ENCODE measurements at places on chromosomes 6 and 20.

DNA sequence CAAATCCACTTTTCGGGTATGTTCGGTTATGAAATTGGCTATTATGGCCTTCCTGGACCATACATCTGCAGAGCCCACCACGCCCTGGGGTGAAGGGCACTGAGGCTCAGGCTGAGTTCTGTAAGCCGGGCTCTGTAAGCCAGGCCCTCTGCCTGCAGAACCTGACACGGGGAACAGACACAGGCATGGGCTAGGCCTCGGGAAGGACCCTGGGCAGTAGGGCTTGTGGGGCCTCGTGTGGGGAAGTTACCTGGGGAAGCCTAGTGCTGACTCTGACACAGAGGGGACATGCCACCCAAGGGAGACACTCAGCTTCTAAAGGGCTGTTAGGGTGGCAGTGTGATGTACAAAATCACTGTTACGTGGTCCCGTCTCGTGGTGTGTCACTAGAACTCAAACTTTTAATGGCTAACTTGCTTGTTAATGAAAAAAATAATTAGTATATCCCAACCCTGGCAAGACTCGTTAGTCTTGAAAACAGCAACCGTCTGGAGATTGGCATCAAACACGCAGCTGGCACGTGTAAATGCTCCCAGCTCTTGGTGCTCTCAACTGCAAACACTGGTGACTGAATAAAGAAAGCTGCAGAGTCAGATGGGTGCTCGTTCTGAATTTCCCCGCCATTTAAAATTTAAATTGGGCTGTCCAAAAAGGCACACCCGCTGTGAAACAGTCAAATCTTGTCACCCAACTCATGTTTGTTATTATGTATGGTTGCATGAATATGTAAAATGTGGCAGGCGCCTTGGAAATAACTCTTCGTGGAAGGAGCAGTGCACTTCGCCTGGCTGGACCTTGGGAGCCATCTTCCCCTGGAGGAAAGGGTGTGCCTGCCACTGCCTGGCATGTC lies 23.6 kb upstream of the TCFL5 start:
- ATAC-seq: no peak

GRCh38 chr6:98036344-98036923 lies 753.4 kb upstream of the MMS22L start:
- ATAC-seq: no peak

- peak; percentile 56 for ATAC-seq
Observed at GRCh38 chr6:152270301-152270925, 366.7 kb downstream of the SYNE1 start.

- no peak for ATAC-seq
Observed at GRCh38 chr20:50023116-50023805, 40.5 kb downstream of the SNAI1 start.

DNA sequence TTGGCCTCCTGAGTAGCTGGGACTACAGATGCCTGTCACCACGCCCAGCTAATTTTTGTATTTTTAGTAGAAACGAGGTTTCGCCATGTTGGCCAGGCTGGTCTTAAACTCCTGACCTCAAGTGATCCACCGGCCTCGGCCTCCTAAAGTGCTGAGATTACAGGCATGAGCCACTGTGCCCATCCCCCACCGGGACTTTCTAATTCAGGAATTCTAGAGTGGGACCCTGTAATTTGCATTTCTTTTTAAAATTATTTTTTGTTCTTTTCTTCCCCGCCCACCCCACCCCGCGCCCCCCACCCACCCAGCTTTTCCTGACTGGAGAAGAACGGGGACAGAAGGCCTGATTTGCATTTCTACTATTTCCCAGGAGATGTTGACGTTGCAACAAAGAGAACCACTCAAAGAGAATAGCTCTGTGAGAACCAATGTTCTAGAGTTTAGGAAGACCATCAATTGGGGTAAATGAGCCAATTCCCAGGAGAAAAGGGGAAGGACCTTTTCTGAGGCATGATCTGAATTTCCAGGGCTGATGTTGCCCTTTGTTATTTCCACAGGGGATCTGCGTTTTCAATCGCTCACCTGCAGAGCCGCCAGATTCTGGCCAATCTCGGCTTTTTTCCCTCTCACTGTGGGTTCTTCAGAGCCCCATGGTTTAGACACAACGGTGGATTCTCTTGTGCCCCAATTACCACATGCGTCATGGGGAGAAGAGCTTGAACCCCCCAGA lies 33.2 kb upstream of the TFAP2C start:
- no peak for ATAC-seq

DNA sequence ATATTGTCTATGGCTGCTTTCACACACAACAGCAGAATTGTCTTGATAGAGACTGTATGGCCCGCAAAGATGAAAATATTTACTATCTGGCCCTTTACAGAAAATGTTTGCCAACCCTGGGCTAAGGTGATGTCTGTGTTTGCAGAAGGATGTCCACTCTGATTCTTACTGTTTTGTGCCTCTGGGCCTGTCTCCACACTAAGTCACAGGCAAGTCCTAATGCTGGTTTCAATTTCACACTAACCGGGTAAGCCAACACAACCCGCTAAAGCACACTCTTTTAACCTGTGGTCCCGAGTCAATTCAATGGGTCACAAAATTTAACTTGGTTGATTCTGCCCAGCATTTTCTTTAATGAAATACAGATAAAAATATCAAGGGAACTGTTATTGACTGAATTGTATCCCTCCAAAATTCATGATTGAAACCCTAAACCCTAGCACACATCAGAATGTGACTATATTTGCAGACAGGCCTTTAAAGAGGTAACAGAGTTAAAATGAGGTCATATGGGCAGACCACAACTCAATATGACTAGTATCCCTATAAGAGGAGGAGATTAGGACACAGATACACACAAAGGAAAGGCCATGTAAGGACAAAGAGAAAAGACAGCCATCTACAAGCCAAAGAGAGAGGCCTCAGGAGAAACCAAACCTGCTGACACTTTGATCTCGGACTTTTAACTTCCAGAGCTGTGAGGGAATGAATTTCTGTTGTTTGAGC lies 78.4 kb downstream of the FYN start:
- no peak for ATAC-seq

- ATAC-seq: no peak
Observed at GRCh38 chr6:82882363-82883023, 183.1 kb downstream of the UBE3D start.

DNA sequence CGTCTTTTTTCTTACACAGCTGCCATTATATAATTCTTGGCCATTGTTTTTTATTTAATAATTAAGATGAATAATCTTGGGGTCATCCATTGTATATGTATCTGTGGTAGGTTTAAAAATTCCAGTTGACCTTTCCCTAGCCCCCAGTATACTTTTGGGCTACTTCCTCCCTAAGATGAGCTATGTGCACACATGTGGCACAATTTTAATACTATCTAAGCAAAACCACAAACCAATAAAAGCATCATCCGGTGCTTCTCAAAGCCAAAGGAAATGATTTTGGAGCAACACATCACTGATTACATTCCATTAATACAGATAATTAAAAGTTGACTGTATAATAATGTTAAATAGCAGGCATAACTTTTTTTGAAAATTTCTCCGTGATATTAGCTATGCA lies 161.2 kb downstream of the ATXN1 start:
- no peak for ATAC-seq

GRCh38 chr20:1883986-1884385 lies 11.2 kb upstream of the SIRPA start:
- ATAC-seq: peak; percentile 23

DNA sequence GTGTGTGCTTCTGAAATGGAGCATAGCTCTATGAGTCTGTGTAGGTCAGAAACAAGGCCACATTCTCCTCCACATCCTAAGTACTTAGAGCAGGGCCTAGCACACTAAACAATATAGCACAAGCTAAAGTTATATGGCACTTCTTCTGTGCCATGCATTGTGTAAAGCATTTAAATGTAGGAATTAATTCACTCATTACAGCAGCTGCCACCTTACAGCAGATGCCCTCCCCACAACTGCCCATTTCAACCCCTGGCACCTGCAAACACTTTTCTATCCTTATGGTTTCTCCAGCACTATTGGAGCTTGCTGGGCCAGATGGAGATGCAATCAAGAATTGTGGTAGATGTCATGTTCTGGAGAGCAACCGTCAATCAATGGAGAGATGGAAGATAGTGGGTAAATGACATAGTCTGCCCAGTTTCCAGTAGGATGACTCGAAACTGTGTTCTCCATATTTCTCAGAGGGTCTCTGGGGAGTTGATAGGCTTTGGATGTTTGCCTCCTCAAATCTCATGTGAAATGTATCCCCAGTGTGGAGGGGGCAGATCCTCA lies 373.7 kb downstream of the DOK5 start:
- no peak for ATAC-seq

DNA sequence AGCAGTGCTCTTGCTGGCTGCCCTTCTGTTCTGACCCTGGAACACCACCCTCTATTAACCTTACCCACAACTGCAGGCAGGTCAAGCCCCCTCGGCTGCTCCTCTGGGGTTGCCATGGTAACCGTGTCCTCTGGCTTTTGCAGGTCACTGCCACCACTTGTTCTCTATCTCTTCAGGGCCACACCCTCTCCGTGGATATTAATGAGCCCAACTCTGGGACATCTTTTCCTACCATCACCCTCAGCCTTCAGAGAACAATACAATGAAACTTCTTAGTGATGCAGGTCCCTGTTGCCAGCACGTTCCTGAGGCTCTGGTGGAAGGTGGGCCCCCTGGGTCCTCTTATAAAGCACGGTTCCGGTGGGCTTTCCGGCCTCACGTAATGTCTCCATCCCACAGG lies 30.8 kb upstream of the MICB start:
- no peak for ATAC-seq

- no peak for ATAC-seq
Observed at GRCh38 chr6:118354641-118355040, 193.5 kb upstream of the PLN start.

DNA sequence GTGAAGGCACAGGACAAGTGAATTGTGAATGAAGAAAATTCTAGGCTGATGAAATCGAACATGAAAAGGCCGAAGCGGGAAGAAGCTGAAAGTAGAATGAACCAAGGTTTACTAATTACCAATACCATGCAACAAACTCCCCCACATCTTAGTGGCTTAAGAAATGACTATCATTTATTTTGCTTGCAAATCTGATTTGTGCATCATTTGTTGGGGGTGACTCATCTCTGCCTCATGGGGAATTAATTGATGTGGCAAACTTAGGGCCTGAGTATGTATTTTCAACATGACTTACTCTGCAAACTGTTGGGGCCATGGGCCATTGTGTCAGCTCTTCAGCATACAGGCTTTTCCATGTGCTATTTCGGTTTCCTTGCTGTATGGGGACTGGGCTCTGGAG lies 26.8 kb downstream of the PPP1R14C start:
- ATAC-seq: no peak

DNA sequence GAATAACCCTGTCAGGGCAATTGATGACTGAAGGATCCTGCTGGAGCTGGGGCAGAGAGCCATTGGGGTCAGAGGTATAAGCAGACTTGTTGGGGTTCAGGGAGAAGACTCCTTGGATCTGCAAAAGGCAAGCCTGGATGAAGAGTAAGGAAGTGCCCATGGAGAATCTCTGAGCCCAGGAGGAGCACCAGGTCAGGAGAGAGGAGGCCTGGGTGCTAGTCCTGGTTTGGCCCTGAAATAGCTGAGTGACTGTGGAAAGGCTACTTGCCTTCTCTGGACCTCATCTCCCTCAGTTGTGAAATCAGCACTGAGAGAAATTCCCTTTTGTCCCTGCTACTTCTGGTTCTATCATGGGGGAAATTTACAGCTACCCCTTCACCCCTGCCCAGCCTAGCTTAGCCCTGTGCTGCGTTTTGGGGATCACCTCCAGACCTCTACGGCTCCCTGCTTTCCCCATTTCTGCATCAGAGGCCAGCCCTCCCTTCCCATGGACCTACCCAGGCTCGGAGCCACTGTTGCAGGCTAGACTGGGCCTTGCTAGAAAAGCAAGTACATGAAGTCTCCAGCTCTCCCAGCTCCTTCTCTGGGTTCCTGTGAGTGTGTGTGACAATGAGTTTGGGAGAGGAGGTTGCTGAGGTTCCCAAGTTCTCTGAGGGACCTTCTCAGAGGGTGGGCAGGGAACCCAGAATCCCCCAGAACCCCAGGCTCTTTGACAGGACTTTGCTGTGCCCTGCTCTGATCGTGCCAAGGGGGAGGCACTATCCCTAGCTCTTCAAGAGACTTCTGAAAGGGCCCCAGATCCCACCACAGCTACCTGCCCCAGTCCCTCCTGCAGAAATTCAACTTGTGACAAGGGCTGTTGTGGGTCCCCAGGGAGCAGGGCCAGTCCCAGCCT lies 2.3 kb upstream of the NCR2 start:
- no peak for ATAC-seq

GRCh38 chr20:47982574-47983360 lies 197.5 kb upstream of the SULF2 start:
- no peak for ATAC-seq

DNA sequence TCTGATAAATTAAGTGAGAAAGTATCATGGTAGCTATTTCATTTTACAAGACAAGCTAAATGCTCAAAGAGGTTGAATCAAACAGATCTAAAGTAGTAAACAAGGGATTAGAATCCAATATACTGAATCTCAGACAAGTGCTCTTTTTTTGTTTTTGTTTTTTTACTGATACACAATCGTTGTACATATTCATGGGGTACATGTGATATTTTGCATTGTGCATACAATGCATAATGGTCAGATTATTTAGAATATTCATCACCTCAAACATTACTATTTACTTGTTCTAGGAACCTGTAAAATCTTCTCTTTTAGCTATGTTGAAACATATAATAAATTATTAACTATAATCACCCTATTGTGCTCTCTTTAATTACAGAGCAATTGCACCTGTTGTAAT lies 57.0 kb upstream of the HCRTR2 start:
- ATAC-seq: no peak

GRCh38 chr20:23147964-23148730 lies 62.0 kb upstream of the CD93 start:
- ATAC-seq: peak; percentile 45

DNA sequence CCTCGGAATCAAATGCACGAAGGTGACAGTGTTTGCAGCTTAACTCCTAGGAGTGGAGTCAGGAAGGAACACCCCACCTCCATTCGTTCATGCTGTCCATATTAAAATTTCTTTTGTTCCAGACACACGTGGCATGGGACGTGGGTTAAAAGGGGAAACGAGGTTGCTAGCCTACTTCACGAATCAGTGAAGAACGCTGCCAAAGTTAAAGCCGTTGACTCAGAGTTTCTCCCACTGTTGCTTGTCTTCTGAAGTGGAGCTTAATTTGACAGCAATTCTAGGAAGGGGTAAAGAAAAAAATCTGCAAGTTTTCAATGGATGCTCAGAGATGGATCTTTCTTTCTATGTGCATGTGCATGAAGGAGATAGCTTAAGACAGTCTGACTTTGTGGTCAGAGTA lies 499.1 kb downstream of the CD83 start:
- ATAC-seq: no peak

- ATAC-seq: no peak
Observed at GRCh38 chr6:128079021-128079420, 178.2 kb upstream of the THEMIS start.

DNA sequence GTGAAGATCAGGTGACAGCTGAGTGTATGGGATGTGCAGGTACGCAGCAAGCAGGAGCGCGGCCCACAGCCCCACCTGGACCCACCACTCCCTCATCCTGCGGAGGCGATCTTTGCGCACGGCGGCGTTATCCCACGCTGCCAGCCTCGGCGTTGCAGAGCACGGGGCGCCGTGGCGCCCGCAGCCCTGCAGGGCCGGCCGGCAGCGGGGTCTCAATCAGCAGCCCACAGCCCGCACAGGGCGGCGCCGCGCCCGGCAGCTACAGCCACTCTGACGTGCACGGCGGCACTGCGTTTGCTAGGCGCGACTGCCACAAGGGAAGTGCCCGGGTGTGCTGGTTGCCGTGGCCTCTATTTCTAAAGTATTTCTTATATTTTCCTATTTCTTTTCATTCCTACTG lies 46.9 kb downstream of the LAMA2 start:
- ATAC-seq: no peak

Measured in SK-N-SH treated with all-trans-retinoic acid at 6 μM for 48 hours (cell line).